RCC 7860 (cell line): ENCODE measurements at places on chromosomes 13 and 19.

GRCh38 chr19:7871437-7872305, 2.5 kb downstream of the PRR36 start:
- DNase-seq = peak; percentile 84

- DNase-seq = no peak
Observed at GRCh38 chr13:102638741-102639140, 42.0 kb downstream of the TPP2 start.

GRCh38 chr13:66859934-66860877, 369.9 kb downstream of the PCDH9 start:
- DNase-seq = no peak

DNA sequence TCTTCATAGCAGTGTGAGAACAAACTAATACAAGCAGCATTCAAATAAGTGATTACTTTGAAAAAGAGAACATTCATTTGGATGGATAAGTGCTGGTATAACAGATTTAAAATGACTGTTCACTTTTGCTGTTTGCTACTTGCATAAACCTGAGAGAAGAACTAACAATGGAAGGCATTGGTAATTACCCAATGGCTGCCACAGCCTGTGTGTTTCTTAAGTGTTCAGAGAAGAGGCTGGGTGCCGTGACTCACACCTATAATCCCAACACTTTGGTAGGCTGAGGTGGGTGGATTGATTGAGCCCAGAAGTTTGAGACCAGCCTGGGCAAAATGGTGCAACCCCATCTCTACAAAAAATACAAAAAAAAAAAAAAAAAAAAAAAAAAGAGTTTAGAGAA, 4.9 kb upstream of the TEX26 start:
- no peak for DNase-seq

DNA sequence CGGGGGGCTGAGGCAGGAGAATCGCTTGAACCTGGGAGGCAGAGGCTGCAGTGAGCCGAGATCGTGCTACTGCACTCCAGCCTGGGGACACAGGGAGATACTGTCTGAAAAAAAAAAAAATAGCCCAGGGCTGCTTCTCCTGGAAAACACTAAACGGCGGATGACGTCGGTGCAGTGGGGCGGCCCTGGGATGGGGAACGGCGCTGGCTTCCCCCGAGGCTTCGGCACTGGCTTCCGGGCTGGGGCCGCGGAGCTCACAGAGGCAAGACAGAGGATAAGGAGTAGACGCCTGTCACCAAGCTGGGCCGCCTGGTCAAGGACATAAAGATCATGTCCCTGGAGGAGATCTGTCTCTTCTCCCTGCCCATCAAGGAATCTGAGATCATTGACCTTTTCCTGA, 5.0 kb downstream of the PRSS57 start:
- DNase-seq = no peak

- no peak for DNase-seq
Observed at GRCh38 chr13:21676611-21677021, 5.7 kb downstream of the FGF9 start.

GRCh38 chr19:14433554-14434501, 722 bp downstream of the PKN1 start:
- DNase-seq = peak; percentile 27

GRCh38 chr13:96629331-96629730, 364.9 kb downstream of the OXGR1 start:
- DNase-seq = no peak

DNA sequence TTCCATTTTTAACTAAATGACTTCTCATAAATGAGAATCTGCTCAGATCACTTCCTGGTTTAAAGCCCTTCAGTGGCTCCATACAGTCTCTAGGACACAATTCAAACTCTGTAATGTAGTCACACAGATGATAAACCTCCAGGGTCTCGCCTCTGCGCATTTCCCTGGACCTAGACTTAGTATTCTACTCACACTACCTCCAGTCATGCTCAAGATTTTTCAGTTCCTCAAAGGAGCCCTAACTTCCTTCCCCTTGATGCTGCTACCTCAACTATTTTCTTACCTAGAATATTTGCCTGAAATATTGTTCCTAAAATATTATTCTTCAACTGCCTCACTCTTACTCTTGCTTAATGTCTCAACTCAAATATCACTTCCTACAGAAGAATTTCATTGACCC, 86.7 kb upstream of the TPP2 start:
- DNase-seq = no peak

DNA sequence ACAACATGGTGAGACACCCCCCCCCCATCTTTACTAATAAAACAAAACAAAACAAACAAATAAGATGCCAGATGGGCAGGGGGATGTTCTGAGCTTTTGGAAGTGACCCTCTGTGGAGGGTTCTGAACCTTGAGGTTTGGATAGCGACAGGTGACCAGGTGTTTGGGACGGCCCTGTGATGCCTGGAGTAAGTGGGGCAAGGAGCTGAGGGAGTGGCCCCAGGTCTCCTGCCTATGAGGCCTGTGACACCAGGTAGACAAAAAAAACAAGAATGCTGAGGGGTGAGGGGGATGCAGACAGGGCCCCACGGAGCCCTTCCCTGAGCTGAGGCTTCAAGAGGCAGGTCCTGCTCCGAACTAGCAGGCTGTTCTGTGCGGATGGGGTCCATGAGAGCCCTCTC, 9.2 kb downstream of the ADGRE2 start:
- DNase-seq = no peak

GRCh38 chr13:35720290-35720689, 243.8 kb upstream of the MAB21L1 start:
- no peak for DNase-seq

- DNase-seq = no peak
Observed at GRCh38 chr19:45125360-45125759, 32.4 kb downstream of the PPP1R37 start.

GRCh38 chr13:59447031-59447430, 716.7 kb downstream of the DIAPH3 start:
- no peak for DNase-seq

- DNase-seq = no peak
Observed at GRCh38 chr19:2429917-2430535, 2.6 kb upstream of the TIMM13 start.

GRCh38 chr19:51119611-51120010, 5.1 kb upstream of the SIGLEC9 start:
- DNase-seq = no peak

DNA sequence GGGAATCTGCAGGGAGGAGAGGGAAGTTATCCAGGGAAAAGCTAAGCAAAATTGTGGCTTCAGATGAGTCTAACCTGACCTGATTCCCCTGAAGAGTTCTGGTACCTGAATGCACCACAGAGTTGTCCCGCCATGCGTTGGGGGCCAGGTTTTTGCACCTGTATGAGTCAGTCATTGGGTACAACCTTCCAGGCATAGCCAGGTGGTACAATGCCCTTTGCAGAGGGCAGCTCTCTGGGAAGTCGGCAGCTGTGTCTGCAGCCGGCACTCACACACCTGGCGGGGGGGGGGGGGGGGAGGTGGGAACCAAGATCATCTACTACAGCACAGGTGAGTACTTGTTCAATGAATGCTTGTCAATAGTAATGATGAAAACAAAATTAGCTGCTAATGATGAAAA, 52.5 kb upstream of the GTF3A start:
- no peak for DNase-seq

GRCh38 chr19:44303976-44304568, 753 bp downstream of the ZNF235 start:
- DNase-seq = no peak

DNA sequence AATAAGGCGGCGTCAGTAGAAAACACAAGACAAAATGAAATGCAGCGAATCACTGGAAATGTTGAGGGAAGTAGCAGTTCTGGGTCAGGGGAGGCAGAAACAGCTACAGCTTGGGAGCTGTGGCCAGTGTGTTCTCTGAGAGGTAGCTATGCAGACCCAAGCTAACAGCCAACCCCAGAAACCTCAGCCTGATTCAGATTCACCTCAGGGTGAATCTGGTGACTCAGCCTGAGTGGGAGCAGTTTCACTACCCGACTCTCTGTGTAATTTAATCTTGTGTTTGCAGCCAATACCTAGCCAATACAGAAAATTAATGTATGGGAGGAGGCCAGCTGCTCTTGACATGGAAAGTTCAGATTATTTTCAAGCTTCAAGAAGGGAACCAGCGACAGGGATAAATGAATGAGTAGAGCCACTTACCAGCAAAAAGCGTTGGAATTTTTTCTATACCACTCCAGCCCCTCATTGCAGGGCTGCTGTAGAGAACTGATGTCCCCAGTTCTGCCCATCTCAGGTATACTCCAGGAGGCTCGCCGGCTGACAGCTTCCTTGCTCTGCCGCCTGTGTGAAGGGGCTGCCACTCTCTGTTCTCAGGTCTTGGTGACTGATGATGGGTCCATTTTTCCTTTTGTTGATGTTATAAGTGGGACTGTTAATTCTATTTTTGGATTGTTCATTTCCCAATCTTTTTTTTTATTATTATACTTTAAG, 8.9 kb downstream of the IGFL3 start:
- DNase-seq = peak; percentile 65

GRCh38 chr19:15869109-15869555, 28.7 kb downstream of the CYP4F2 start:
- DNase-seq = peak; percentile 43

GRCh38 chr13:51249255-51249654, 27.1 kb downstream of the FAM124A start:
- no peak for DNase-seq

DNA sequence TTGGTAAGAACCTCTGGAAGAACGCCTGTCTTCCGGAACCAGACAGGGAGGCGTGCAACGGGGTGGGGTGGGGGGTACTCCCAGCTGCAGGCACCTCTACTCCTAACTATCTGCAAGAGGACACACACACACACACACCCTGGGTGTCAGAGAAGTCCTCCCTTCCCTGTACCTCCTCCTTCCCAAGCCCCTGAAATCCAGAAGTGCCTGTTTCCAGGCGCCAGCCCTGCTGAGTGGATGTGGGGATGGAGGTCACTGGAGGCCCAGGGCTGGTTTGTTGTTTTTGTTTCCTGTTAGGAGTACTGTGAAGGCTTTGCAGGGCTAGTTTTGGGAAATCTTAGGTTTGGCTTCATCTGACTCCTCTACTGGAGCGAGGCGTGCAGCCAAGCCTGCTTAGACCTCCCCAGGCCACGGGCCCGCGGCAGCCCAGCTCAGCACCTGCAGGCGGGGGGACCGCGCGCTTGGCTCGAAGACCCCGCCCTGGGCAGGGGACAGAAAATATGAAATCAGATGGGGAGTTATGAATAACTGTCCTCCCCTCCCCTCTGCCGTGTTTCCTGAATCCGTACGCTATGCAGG, 36.4 kb downstream of the SOX1 start:
- DNase-seq = no peak

- no peak for DNase-seq
Observed at GRCh38 chr13:80100636-80101035, 240.3 kb downstream of the SPRY2 start.

- DNase-seq = no peak
Observed at GRCh38 chr13:107675847-107676550, 539.3 kb downstream of the LIG4 start.

DNA sequence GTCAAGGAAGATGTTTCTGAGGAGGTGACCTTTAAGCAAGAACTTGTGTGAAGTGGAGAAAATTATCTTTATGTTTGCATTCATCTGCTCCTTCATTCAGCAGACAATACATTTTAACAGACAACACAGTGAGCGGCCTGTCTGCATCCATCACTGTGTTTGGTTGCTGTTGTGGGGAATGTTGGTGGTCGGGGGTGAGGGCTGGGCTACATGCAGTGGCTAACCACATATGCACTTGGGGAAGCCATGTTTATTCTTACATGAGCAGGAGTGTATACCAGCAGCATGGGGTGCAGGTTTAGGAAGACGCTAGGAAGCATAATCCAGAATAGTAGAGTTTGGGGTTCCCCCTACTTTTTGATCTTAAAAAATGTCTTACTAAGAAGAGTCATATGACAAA, 66.4 kb downstream of the DHRS12 start:
- DNase-seq = no peak

GRCh38 chr13:106700439-106700838, 132.5 kb upstream of the ARGLU1 start:
- no peak for DNase-seq

DNA sequence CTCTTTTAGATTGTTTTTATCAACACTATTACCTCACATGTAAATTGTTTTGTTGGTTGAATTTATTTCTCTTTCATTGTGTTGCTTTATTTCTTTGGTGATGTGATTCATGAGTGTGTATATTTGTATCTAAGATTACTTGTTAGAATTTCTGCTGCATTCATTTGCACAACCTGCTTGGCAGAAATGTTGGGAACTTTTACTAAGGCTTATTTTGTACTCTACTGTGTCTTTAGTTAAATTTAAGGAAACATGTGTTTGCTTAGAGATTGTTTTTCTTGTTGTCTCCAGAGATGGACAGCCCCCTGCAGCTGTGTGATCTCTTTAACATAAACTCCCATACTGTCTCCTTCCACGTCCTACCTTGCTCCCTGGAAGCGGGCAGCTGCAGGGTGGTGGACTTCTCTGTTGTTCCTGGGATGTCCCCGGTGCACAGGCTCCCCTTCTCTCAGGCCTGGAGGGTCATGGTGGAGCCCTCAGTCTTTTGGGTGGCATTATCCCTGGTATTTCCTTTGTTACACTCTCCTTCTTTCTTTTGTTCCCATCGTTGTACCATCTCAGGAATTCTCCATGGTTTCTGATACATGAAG, 212.0 kb upstream of the SPRY2 start:
- DNase-seq = no peak

DNA sequence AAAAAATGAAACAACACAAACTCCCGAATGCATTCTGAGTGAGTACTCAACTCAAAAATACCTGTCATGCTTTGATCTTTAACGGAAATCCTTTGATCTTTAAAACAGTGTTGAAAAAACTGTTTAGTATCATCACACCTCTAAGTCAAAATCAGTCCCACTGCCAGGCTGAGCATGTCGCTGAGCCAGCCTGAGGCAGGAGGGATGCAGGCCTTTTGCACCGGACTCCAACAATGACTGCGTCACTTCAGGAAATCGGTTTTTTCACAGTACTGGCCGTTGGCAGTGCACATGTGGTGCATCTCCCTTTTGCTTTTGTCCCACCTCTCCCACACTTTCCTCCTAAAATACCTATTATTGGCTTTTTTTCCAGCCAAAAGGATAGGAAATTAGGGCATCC, 78.2 kb downstream of the SHISA2 start:
- no peak for DNase-seq

- DNase-seq = no peak
Observed at GRCh38 chr13:91132786-91133185, 214.7 kb upstream of the MIR17HG start.

GRCh38 chr19:46035986-46036743, 4.6 kb downstream of the IGFL4 start:
- DNase-seq = no peak

DNA sequence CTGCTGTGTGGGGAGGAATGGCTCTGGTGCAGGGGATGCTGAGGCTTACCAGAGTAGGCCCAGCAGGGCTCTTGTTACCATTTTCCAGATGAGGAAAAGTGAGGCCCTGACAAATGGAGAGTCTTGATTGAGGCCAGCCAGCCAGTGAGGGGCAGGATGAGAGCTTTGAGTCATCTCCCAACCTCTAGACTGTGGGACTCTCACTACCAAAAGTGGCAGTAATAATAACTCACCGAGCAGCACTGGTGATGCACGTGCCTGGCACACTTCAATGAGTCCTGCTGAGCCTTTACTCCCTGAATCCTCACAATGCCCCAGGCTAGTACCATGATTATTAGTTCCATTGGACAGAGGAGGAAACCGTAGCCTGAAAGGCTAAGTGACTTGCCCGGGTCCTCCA, 7.8 kb downstream of the CIC start:
- no peak for DNase-seq

GRCh38 chr19:7981661-7982060, 23.8 kb downstream of the ELAVL1 start:
- no peak for DNase-seq
